GM12864 (cell line): ENCODE measurements at places on chromosomes 7 and 10.

DNA sequence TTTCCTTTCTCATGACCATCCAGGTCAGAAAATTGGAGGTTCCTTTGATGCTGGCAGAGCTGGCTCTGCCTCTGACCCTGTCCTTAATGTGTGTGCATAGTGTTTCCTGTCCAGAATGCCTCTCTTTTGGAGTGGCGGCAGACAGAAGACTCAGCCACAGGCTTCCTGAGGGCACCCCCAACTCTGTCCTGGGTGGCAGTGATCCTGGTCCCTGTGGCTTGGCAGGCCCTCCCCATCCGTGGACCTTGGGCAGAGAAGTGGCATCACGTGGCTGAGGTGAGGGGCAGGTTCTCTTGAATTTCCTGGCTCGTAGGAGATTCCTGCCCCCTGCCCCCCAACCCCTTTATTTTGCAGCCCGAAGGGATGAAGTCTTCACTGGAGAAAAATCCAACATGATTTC lies 133.1 kb downstream of the RGS10 start:
- no peak for DNase-seq

DNA sequence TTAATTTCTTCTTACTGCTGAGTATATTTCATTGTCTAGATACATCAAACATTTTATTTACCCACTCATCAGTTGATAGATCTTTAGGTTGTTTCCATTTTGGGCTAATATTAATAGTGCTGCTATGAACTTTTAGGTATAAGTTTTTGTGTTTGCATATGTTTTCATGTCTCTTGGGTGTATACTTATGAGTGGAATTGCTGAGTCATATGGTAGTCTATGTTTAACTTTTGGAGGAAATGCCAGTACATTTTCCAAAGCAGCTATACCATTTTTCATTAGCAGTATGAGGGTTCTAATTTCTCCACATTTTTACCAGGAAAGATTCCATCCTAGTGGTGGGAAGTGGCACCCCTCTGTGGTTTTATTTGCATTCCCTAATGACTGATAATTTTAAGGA lies 101.1 kb downstream of the ANKRD30A start:
- no peak for DNase-seq

DNA sequence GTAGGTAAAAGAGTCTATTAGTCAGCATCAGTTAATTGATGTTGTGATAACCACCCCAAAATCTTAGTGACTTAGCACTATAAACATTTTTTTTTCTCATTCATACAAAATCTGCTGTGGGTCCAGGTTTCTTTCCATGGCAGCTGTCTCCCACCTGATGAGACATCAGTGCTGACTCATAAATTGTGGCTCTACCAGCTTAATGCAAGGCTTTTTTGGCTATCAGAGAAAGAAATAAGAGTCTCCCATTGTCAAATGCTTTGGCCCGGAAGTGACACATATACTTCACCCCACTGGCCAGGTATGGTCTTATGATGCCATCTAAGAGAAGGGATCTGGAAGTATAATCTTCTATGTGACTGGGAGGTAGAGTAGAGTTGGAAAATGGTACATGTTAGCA lies 14.5 kb downstream of the DNAJB9 start:
- DNase-seq = no peak

- DNase-seq = no peak
Measured at GRCh38 chr10:31578951-31579350, 259.9 kb downstream of the ZEB1 start.

GRCh38 chr7:14270099-14270498 lies 280.6 kb upstream of the ETV1 start:
- no peak for DNase-seq

DNA sequence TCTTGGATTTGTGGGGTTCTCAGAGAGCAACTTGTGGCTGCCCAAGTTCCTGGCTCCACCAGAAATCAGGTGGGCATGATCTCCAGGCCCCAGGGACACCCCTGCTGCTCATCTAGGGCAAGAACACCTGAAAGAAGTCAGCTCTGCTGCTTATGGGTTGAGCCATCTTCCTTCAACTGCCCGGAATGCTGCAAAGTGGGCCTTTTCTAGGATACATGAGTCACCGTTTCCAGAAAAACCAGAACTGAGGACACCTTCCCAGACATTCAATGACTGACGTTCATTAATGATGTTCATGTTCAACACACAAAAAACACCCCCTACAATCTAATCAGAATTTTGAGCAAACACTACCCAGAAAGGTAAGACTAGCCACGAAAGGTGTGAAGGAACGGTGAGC lies 98.0 kb downstream of the MAD1L1 start:
- DNase-seq = no peak

- DNase-seq = no peak
Measured at GRCh38 chr10:97182288-97182990, 3.3 kb downstream of the SLIT1 start.

DNA sequence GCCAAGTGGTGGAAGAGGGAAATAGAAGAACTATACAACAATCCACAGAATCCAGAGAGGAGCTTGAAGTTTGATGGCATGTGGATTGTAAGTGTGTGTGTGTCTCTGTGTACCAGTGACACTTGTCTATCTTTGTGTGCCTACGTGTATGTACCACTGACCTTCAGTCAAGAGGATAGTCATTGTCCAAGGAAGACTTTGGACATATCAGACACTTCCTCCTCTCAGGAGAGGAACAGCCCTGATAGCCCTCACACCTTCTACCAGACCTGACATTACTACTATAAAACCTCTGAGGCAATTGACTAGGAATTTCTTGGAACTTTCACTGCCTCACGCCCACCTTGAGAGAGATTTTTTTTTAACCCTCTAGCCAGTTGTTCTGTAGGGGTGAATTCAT lies 19.6 kb upstream of the MGAM2 start:
- no peak for DNase-seq

DNA sequence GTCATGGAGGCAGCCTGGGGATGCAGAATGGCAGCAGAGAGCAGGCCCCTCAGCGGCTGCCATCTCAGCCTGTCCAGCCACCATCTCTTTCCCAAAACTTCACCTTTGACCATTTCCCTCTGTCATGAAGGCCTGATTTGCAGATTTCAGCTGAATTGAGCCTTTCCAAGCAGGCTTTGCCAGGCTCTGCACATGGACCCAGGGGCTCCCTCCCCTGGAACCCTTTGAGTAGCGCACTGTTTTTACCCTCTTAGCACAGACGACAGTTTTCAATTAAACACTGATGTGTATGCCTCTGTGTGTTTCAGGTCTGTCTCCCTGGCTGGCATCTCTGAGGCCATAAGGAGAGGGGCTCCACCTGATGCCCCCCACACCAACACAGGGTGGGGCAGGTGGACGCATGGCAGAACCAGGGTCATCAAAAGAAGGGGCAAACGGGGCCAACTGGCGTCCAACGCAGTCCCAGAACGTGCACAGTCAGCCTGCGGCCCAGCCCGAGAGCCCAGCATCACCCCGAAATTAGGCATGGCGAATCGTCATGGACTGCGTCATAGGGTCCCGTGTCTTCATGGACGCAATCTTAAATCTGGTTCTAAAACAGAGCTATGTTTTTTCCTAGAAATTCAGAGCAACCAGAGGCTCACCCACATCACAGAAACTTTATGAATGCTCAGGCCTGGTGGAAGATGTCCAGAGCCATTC lies 185.0 kb upstream of the TCERG1L start:
- DNase-seq = no peak

DNA sequence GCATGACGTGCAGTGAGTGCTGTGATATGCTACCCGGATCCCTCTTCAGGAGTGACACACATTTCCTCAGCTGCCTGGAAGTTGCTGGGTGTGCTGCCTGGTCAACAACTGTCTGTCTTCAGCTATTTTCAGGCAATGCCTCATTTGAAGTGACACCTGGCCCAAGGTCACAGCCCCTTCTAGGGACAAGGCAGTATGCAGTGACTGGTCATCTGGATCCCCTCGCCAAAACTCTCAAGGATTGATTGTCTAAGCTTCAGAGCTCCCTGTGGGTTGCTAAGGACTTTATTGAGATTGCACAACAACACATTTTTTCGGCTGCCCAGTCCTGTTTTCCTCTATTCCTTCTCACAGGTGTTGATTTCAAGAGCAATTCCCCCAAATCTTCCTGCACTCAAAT lies 108.8 kb downstream of the GNAI1 start:
- no peak for DNase-seq

GRCh38 chr7:103432712-103433111 lies 13.3 kb downstream of the SLC26A5 start:
- no peak for DNase-seq

GRCh38 chr10:15859906-15860691 lies at the start of gene MINDY3:
Gene MINDY3 (minus strand): TSS chr10:15860507. CDS start chr10:15860299, 208 bp downstream.
- peak; percentile 74 for DNase-seq

- DNase-seq = no peak
Measured at GRCh38 chr10:133465191-133465949, 11.6 kb downstream of the SCART1 start.

GRCh38 chr7:29105752-29106668 lies 40.3 kb downstream of the CPVL start:
- DNase-seq = no peak

GRCh38 chr7:112447406-112447805 lies 2.9 kb upstream of the IFRD1 start:
- no peak for DNase-seq

- DNase-seq = no peak
Measured at GRCh38 chr7:30910411-30911073, 1.1 kb upstream of the AQP1 start.

DNA sequence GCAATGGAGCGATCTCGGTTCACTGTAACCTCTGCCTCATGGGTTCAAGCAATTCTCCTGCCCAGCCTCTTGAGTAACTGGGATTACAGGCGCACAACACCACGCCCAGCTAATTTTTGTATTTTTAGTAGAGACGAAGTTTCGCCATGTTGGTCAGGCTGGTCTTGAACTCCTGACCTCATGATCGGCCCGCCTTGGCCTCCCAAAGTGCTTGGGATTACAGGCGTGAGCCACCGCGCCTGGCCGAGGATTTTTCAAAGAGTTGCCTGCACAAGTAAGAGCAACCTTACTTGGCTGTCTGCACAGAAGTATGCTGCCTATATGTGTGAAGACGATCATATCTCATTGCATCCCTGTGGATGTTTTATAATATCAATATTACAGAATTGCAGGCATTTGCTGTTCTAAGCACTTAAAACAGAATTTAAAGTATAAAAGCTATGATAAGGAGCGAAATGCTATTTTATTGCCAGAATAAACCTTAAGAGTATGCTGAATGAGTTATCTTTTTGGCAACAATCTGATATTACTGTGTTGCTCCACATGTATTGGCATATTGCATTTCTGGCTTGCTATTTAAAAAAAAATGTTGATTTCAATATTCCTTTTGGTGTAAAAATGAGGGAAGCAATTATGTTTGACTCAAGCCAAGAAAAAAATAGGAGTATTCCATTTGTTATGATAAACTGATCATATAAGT lies 379.4 kb upstream of the SEMA3D start:
- DNase-seq = no peak

DNA sequence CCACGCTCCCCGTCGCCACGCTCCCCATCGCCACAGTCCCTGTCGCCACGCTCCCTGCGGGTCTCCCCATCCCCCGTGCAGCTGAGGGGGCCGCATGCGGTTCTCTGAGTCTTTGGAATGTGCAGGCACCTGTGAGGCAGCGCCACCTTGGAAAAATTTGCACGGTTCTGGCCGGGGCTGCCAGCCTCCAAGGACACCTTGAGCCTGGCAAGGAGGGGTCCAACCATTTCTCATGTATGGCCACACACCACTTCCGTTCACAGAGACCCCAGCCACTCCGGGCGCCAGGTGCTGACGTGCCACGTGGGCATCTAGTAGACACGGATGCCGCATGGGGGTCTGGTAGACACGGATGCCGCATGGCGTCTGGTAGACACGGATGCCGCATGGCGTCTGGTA lies 70.5 kb upstream of the ADGRA1 start:
- no peak for DNase-seq
